Lung microvascular endothelial cell (primary cell): ENCODE measurements at places on chromosomes 4 and X.

DNA sequence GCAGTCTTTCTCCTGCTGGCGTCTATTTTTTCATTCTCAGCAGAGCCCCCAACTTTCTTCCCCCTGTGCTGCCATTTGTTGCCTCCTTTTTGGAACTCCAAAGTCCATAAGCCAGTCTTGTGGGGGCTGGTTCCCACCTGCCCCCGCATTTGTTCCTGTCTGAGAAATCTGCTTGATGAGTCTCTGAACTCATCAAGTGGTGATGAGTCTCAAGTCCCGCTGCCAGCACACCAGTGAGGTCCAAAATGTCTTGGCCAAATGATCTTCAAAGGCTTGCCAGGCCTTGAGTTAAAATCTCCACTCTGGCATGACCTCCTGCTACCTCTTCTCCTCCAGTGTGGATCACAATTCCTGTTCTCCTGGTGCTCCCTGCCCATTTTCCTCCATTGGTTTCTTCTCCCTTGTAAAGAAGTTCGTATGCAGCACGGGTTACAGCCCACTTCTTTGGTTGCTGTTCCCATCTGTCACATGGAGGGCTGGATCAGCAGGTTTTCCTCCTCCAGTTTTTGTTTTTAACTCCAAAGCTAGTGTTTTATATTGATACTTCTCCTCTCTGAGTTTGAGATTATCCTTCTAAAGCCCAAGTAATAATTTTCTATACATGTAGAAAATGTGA, 72.7 kb upstream of the LIMCH1 start:
- DNase-seq = no peak

DNA sequence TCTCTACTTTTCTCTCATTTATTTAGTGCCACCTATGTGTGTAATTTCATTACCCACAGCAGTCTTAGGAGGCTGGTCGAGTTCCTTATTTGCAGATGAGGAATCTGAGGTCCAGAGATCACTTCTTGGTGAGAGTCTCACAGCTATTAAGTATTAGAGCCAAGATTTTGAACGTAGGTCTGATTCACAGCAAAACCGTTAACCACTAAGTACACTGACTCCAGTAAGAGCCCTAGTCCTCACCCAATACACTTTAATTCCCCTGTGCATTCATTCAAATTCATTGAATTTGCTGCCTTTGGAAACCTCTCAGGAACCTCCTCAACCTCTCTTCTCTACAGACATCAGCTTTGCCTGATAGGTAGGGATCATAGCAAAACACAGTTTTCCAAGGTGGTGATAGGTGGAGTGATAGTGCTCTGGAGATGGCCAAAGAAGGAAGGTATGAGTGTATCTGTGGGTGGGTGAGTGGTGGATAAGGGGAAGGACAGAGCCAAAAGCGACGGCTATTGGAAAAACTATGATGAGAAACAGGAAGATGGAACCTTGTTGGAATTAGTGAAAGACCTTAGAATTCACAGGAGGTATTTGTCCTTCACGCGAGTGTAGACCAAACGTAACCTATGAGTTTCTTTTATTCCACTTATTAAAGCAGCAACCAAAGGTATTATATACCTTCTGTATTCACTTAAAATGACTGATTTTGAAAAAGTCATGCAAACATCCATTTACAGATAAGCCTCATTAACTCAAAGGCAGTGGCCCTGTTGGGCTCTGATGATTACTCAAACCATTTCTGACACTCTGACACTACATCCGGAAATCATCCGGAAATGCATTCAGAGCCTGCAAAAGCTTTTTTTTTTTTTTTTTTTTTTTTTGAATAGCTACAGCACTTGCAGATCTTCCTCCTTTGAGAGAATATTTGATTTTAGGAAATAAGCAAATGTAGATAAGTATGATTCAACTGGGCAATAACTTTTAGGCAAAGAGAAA, 6.3 kb downstream of the FMR1 start:
- DNase-seq = peak; percentile 54

DNA sequence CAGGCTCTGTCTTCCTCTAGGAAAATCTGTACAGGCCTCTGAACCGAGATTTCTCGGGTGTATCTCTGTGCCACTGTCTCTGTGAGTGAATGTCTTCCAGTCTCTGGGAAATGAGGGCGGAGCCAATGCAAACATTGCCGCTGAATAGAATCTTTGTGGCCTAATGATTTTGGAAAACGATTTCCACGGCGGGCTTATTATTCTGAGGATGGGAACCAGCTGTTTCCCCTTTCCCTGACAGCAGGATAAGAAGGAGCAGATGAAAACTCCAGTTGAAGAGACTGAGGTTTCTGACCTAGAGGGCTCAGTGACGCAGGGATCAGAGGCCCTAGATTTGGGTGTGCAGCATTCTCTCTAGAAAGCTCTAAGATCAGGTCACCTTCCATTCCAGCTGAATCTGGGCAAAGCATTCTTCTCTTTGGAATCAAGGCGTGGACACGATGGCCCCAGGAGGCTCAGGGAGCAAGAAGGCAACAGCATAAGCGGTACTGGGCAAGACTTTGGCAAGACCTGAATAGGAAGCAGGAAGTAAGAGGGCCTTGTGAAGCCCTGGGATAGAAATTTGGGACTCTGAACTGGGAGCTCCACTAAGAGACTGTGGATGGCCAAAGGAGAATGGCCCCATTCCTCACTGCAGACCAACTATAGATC, 47.3 kb downstream of the PJA1 start:
- no peak for DNase-seq

DNA sequence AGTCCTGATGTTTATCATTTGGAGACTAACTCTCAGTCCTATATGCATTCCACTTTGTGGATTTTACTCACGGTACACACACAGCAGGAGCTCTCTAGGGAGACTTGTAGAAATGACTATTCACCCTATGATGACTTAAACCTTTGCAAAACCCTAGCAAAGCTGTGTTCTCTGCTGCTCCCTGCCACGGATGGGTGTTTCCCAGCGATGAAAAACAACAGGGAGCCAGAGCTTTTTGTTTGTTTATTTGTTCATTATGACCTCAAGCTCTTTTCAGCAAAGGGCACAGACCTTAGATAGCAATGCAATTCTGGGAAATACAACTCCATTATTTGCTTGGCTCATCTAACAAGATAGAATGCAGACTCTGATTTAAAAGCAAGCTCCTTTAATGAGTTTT, 156.6 kb downstream of the GRIA3 start:
- no peak for DNase-seq

DNA sequence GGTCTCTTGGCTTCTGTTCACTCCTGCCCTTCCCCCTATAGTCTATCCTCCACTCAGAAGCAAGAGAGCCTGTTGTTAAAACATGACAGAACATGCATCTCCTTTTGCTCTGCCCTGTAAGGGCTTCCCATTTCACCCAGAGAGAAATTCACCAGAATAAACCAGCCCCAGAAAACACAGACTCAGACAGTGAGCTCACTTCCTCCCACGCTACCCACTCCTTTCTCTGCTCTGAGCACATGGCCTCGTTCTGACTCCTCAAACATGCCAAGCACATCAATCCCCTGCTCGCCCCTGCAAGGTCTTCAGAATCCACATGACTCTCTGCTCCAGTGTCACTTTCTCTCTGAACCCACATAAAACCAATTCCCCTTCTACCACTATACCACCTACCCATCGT, 50.4 kb downstream of the MID1 start:
- DNase-seq = peak; percentile 29

DNA sequence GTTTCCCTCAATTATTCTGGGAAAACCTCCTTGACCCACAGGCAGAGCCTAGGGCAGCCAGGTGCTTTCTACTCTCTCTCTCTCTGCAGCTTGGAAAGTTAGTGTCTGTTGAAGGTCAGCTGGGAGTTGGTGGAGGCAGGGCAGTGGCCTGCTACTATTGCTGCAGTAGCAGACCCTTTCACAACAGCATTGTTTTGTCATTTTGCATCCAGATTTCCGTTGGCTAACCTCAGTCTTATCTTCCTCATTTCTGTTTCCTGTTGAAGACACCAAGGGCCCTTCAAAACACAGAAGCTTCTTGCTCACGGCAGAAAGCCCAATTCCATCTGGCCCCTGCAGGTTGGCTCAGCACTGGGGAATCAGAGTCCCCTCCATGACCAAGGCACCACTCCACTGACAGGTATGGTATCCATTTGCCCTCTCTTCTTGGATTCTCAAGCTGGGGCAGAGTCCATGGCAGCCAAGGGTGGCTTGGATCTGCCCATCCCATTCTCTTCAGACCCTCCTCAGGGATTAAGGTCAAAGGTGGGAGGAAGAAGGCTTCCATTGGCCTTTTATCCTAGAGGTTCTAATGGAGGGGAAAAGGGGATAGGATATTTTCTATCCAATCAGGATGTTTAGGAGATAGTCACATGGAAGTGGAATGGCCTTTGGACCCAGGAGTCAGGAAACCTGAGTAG, 24.6 kb downstream of the VSIG4 start:
- DNase-seq = no peak

DNA sequence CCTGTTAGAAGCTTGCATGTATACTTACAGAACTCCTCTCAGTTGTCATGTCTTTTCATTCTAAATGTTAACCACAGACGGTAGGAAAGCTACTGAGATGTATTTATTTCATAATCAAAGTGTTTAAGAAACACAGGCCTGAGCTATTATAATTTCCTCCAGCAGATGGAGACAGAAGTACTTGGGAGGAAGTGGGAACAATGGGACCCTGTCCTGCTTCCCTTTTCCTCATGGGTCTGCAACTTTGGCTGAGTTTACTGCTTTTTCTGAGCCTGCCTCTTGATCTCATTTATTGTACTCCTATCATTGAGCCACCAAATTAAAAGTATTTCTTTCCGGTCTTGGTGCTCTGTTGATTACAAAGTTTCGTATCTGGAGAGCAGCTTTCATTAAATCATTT, 67.7 kb upstream of the SPANXN2 start:
- DNase-seq = peak; percentile 1

DNA sequence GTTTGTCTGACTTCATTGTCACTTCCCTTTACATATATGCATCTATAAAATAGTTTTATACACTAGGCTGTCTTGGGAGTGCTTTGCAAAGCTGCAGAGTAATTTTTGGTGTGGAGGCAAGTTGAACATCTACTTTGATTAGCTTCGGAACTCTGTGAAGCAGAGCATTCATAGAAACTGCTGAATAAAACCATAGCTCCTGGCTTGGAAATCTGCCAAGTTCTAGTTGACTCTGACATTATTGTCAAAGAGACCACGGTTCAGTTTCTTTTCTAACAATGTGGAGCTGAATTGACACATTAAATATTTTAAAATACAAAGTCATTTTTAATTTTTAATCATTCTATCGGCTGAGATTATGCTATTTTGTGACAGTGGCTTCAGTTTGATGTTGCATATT, 335.0 kb downstream of the BMPR1B start:
- DNase-seq = peak; percentile 73

DNA sequence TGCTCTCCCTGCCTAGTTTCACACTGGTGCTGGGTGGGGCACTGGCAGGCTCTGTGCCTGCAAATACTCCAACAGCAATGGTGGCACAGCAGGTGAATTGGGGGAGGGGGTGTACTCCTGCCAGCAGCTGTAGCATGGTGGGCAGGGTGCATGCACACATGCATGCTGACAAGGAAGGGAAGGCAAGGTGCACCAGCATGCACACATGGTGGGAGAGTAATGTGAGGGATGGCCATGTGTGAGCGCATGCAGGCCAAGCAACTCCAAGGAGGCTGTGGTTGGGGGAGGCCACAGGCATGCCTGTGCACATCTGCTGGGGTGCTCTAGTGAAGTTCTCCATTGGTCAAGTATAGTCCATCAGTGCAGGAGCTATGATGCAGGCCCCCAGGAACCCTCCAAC, 54.5 kb upstream of the INPP4B start:
- DNase-seq = no peak

GRCh38 chrX:38304010-38304409, 23.3 kb downstream of the RPGR start:
- DNase-seq = peak; percentile 58

DNA sequence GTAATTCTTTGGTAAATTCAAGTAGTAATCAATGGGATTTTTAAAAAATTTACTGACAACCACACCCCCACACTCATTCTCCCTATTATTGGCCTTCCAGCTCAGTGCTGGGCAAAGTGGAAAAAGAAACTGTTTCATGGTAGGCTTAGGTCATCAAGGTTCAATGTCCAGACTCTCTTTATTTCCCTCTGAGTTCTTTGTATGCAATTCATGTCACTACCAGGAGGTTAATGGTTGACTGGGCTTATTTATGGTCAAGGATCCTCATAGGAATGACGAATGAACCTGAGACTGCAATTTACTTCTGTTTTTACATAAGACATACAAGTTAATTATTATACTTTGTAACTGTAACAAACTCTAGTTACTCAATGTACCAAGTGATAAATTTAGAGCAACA, 403.2 kb downstream of the KLHL13 start:
- no peak for DNase-seq

DNA sequence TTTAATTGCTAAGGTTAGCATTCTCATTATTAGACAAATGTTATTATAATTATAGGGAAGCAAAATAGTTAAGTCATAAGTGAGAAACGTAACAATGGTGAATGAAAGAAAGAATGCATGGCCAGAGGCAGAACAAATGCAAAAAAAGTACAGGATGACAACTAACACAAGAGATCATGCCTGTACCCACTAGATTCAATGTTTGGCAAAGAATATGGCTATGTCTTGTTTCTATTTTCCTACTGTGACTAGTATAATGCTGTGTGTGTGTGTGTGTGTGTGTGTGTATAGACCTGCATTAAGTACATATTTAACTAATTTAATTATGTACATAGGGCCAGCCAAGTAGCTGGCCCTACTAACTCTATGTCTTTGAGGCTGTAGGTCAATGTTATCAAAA, 12.9 kb upstream of the BMP2K start:
- no peak for DNase-seq

GRCh38 chr4:158854236-158854635, 85.4 kb downstream of the FNIP2 start:
- no peak for DNase-seq

- DNase-seq = no peak
Observed at GRCh38 chrX:112818114-112819007, 22.3 kb downstream of the AMOT start.

GRCh38 chr4:54226404-54227255, 2.5 kb upstream of the PDGFRA start:
- peak; percentile 7 for DNase-seq

GRCh38 chrX:13254076-13254785, 65.6 kb downstream of the ATXN3L start:
- peak; percentile 30 for DNase-seq

- no peak for DNase-seq
Observed at GRCh38 chr4:153259661-153260060, 55.4 kb downstream of the TRIM2 start.

- peak; percentile 16 for DNase-seq
Observed at GRCh38 chrX:10166731-10167151, 10.0 kb downstream of the CLCN4 start.

- no peak for DNase-seq
Observed at GRCh38 chrX:100874325-100874724, at the start of gene NOX1. NOX1 (minus strand) TSS chrX:100874359; CDS start chrX:100874139, 220 bp downstream.
